MCF 10A (cell line): ENCODE measurements at places on chromosomes 16 and 17. TPM values are rescaled to one million over a fixed set of nuclear protein-coding genes. Genes with fewer than 3 reads are reported as not detected.
A peak's percentile ranks its signal among the peaks of the same experiment; 100 is the strongest.

ALOX12 gene
- total RNA-seq: not detected in 2 replicates

C1QTNF1 gene
- total RNA-seq: 3.0 and 3.3 TPM in 2 replicates

SLFN14 gene
- total RNA-seq: not detected in 2 replicates

AIPL1 gene
- not detected in 2 replicates for total RNA-seq

SLC5A10 gene
- total RNA-seq: 0.15 and 0.16 TPM in 2 replicates

OTOP3 gene
- not detected in 2 replicates for total RNA-seq

SRCAP gene
- total RNA-seq: 52.3 and 60.7 TPM in 2 replicates

CCL2 gene
- total RNA-seq: 0.59 and 1.0 TPM in 2 replicates

DNA sequence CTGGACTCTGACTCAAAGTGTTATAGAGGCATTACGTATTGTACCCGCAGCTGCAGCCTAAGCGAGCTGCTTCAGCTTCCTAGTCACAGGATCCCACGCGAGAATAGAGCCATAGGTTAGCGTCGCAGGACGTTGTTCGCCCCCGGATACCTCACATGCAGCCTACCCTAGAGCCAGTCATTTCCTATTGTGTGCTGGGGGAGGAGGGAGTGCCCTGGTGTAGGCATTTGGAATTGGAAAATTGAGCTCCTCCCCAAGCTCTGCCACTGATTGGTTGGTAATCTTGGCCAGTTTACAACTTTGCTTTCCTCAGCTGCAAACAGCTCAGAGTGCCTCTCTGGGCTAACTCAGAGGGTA, 530 bp downstream of the NAA60 start:
- DNase-seq: peak; percentile 71
- peak overlapping the region; percentile 96 for H3K27ac ChIP-seq
- no peaks in the 10 kb centered on the region for H3K4me1 ChIP-seq
- H3K4me3 ChIP-seq: peak overlapping the region; percentile 87
- H3K27me3 ChIP-seq: no peaks in the 10 kb centered on the region
- H3K36me3 ChIP-seq: peaks cover 57% of the 10 kb centered on the region

GRCh38 chr17:58694826-58695225, 2.4 kb downstream of the RAD51C start:
- no peaks in the 10 kb centered on the region for H3K27me3 ChIP-seq
- H3K4me1 ChIP-seq: peaks cover 12% of the 10 kb centered on the region

GRCh38 chr17:32551186-32551955, 64.6 kb downstream of the CDK5R1 start:
- H3K4me1 ChIP-seq: peaks cover 13% of the 10 kb centered on the region
- H3K36me3 ChIP-seq: no peaks in the 10 kb centered on the region
- peak; percentile 55 for DNase-seq
- peak overlapping the region; percentile 69 for H3K27ac ChIP-seq
- peak overlapping the region; percentile 45 for H3K4me3 ChIP-seq
- no peaks in the 10 kb centered on the region for H3K27me3 ChIP-seq

DNA sequence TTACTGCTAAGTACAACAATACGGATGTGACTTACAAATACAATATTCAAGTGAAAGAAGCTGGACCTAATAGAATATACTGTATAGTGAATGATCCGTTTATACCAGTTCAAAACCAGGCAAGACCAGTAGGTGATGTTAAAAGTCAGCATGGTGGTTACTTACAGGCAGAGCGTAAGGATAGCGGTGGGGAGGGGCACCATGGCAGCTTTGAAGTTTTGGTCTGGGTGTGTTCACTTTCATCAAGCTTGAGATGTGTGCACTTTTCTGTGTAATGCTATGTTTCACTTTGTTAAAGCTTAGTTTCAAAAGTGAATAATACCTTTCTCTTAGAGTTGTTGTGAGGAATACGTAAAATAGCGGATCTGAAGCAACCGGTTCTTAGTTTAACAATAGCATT, 16.5 kb upstream of the SLC35G3 start:
- DNase-seq: no peak
- no peak overlapping the region for H3K27ac ChIP-seq
- peaks cover 27% of the 10 kb centered on the region for H3K27me3 ChIP-seq

DNA sequence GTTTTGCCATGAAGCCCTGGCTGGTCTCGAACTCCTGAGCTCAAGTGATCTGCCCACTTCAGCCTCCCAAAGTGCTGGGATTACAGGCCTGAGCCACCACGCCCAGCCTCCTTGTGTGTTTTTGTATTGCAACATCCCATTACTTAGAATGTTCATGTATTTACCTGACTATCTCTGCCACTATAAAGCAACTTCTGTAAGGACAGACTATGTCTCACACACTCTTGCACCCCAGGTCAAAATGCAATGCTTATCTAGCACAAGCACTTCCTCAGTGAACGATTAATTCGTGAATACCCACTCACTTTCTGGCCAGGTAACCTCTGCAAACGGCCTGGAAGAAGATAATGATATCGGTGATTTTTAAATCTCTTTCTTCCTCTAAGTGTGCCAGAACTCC, 82.6 kb downstream of the NDEL1 start:
- peaks cover 55% of the 10 kb centered on the region for H3K36me3 ChIP-seq
- H3K27me3 ChIP-seq: no peaks in the 10 kb centered on the region
- no peaks in the 10 kb centered on the region for H3K4me1 ChIP-seq

- DNase-seq: no peak
- H3K27me3 ChIP-seq: no peaks in the 10 kb centered on the region
- no peak overlapping the region for H3K4me3 ChIP-seq
These were observed 402.1 kb upstream of the ERCC4 start for GRCh38 chr16:13517841-13518240.

DNA sequence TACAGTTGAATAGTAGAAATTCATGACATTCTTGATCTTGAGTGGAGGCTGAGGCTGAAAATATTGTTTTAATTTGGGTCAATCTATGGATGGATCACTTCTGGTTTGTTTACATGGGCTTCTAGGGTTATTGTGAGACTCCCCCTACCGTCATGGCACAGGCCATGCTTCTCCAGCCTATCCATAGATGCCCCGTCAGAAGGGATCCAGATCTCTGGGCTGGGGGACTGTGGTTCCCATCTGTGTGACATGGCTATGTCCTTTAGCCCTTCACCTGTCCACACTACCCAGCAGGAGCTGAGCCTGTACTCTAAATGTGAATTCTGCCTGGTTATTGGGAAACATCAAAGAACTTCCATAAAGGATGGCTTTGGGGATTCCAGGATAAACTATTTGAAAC, 160.4 kb downstream of the ABCC12 start:
- H3K4me1 ChIP-seq: no peaks in the 10 kb centered on the region
- H3K27ac ChIP-seq: no peak overlapping the region
- H3K36me3 ChIP-seq: peaks cover 7% of the 10 kb centered on the region
- H3K27me3 ChIP-seq: no peaks in the 10 kb centered on the region
- peak; percentile 5 for DNase-seq

DNA sequence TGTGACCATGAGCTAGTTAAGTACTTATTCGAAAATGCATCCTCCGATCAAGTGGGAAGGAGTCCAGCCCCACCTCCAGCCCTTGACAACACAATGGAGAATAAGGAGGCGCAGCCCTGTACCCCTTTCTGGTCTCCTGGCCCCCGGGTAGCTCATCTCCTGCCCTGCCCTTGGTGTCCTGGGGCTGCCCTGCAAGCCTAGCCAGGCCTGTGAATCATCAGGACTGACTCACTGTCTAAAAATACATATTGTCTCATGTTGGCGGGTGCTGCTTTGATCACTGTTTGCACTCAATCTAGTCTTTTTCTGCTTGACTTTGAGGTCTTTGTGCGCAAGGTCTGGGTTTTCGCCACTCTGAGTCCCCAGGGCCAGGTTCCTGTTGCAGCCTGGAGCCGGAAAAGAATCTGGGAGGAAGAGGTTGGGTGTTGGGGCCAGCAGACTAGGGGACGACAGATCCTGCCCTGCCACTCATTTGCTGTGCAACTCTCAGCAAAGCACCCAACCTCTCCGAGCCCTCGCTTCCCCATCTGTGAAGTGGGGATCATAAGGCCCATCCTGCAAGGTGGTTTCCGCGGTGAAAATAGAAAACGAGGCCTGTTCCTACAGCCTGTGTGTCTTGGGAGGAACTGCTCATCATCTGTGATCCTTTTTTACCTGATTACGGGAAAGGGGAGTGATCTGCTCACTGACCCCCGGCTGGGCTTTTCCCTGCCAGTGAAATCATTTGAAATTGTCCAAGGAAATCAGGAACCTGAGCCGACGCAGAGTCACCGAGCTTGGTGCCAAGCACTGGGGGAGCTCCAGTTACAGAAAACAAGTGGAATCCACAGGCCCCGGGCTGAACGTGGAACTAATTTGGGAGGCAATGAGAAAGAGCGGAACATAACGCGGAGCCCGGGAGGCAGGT, 230.4 kb downstream of the PARN start:
- H3K27me3 ChIP-seq: no peaks in the 10 kb centered on the region
- peaks cover 11% of the 10 kb centered on the region for H3K4me1 ChIP-seq
- DNase-seq: peak; percentile 66
- H3K4me3 ChIP-seq: peak overlapping the region; percentile 55

- DNase-seq: no peak
- H3K36me3 ChIP-seq: peaks cover 17% of the 10 kb centered on the region
- no peak overlapping the region for H3K4me3 ChIP-seq
- peaks cover 14% of the 10 kb centered on the region for H3K4me1 ChIP-seq
These were observed 21.4 kb downstream of the NF1 start for GRCh38 chr17:31116167-31116566.

DNA sequence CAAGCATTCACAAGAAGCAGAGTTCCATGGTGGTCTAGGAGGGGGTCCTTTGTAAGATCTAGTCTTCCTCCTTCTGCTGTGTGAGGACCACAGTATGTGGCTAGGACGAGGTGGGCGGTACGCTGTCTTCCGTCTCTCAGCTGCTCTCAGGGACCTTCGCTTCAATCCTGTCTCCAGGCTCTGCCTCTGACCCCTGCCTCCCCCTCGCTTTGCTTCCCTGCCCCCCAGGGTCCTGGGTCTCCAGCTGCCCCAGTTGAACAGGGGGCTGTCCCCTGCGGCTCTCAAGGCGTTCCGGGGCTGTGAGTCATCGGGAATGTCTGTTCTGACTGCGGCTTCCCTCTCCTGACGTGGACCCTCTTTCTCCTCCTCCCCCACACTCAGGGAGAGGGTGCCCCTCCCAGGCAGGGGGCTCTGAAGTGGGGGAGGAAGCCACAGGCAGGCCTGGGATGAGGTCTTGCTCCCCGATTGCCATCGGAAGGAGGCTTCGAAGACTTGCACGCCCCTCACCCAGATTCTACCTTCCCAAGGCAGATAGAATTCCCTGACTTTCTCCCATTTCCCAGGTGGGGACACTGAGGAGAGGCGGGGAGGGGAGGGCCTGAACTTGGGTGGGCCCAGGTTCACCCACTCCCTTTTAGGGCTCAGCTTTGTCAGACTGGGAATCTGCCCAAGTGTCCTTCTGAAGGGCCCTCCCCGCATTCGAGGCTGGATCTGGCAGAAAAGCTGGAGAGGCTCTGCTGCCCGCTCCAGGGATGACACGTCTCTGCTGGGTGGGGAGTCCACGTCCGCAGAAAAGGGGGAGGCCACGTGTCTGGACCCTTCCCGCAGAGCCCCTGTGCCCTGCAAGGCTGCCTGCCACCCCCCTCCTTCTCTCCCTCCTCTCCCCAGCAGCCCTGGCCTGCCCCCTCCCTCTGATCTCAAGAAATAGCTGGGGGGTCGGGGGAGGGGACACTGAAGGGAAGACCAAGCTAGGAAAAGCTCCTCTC, 9.1 kb upstream of the COL1A1 start:
- no peaks in the 10 kb centered on the region for H3K36me3 ChIP-seq
- no peak overlapping the region for H3K27ac ChIP-seq
- DNase-seq: peak; percentile 66
- H3K27me3 ChIP-seq: peaks cover 8% of the 10 kb centered on the region
- H3K4me3 ChIP-seq: no peak overlapping the region

DNA sequence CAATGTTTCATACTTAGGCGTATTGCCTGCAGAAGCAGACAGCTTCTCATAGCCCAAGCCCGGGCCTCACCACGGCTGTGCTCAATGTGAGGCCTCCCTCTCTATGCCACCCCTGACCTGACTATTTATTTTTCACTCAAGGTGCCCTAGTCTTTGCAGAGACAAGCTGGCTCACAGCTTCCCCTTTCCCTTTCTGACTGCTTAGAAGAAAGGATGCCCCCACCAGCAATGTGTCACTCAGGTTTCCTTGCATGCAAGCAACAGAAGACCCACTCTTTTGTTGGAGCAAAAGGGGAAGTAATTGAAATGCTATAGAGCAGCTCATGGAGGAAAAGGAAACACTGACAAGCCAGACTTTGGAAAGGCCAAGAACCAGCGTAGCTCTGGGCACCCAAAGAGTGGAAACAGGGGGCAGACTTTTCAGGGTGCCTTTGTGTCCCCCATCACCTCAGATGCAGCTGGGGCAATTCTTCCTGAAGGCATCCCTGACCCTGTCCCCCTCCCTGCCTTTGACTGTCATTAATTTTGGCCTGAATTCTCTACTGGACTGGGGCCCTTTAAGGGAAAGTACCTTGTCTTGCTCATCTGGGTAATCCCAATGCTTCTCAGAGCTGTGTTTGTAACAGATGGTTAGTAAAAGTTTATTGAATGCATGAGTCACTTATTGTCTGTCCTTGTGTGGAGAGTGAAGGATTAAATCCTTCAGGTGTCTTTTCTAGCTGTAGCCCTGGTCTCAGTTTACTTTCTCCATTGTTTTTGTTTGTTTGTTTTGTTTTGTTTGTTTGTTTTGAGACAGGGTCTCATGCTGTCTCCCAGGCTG, 17.8 kb downstream of the RGS9 start:
- DNase-seq: peak; percentile 44
- H3K36me3 ChIP-seq: no peaks in the 10 kb centered on the region
- peaks cover 6% of the 10 kb centered on the region for H3K4me1 ChIP-seq
- peaks cover 11% of the 10 kb centered on the region for H3K27me3 ChIP-seq
- no peak overlapping the region for H3K4me3 ChIP-seq
- H3K27ac ChIP-seq: no peak overlapping the region

GRCh38 chr16:2852003-2852730, 5.8 kb downstream of the PRSS22 start:
- H3K4me1 ChIP-seq: peaks cover under 1% of the 10 kb centered on the region
- peaks cover 13% of the 10 kb centered on the region for H3K27me3 ChIP-seq
- no peak overlapping the region for H3K4me3 ChIP-seq
- H3K27ac ChIP-seq: no peak overlapping the region
- no peaks in the 10 kb centered on the region for H3K36me3 ChIP-seq
- no peak for DNase-seq

DNA sequence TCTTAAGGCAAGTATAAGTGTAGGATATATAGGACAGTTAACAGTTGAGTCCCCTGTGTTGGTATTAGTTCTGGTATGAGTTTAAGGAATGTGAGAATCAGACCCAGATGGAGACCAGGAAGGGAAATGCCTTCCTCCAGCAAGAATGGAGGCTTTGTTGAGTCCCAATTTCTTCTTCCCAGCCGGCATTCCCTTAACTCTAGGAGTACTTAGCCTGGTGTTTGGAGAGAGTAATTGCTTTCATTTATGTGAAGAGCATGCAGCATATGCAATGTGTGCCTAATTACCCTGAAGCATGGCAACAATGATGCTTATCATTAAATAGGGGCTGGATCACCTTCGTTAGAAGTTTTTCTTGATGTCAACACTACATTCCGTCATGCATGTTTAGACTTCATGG, 225.9 kb upstream of the XYLT1 start:
- no peak overlapping the region for H3K4me3 ChIP-seq
- H3K27ac ChIP-seq: no peak overlapping the region
- no peaks in the 10 kb centered on the region for H3K27me3 ChIP-seq
- no peaks in the 10 kb centered on the region for H3K4me1 ChIP-seq

DNA sequence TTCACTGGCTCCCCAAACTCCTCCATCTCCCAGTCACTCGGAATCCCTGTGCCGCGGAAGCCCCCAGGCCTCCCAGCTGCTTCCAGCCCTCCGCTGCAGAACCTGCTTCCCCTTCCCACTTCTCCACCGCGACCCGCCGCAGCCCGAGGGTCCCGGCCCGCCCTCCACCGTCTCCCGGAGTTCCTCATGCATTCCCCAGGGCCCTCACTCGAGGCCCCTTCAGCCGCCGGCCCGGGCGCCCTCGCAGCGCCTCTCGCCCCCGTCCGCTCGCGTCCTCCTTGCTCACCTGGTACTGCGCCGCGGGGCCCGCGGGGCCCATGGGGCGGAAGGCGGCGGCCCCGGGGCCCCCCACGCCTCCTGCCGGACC, 329 bp downstream of the SMARCD2 start:
- peaks cover 17% of the 10 kb centered on the region for H3K36me3 ChIP-seq
- H3K27ac ChIP-seq: peak overlapping the region; percentile 90
- H3K27me3 ChIP-seq: no peaks in the 10 kb centered on the region
- H3K4me3 ChIP-seq: peak overlapping the region; percentile 93
- DNase-seq: no peak
- peaks cover 36% of the 10 kb centered on the region for H3K4me1 ChIP-seq
